Sciatic nerve (tissue), 2 donors: ENCODE measurements at places on chromosomes 5 and 9.

DNA sequence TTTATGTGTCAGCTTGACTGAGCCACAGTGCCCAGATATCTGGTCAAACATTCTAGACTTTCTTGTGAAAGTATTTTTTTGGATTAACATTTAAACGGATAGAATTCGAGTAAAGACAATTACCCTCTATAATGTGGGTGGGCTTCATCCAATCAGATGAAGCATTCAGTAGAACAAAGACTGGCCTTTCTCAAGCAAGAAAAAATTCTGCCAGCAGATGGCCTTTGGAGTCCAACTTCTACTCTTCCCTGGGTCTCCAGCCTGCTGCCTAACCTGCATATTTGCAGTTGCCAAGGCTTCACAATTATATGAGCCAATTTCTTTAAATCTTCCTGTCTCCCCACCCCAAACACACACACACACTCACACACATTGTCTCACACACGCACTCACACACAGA lies 86.4 kb downstream of the MED10 start:
- no peak for DNase-seq

DNA sequence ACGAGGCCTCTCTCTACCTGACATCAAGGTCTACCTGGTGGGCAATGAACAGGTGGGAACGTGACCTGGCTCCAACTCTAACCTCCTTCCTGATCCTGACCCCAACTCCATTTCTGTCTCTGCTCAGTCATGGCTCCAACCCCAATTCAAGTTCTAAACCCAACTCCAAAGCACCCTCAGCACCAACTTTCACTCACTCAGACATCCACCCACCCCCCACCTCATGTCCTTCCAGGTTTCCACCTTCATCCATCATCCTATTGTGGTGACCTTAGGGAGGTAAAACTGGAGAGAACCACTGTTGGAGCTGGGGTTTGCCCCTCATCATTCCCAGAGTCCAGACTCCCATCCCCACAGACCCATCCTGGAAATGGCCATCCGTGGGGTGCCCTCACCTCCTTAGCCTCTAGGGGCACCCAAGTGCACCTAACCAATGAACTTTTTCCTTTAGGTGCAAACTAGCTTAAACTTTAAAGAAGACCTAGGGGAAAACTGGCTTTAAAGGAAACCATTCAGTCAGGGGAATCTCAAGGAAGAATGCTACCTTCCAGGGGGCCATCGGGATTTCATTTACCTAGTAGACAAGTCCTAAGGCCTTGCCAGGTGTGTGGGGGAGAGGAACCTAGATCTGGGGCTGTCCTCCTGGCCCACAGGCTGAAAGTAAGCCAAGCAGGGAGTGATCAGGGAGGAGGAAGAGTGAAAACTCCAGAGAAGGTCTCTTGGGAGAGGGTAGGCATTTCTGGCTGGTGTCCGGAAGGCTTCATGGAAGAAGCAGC lies 11.3 kb downstream of the RGS14 start:
- DNase-seq, result no peak

DNA sequence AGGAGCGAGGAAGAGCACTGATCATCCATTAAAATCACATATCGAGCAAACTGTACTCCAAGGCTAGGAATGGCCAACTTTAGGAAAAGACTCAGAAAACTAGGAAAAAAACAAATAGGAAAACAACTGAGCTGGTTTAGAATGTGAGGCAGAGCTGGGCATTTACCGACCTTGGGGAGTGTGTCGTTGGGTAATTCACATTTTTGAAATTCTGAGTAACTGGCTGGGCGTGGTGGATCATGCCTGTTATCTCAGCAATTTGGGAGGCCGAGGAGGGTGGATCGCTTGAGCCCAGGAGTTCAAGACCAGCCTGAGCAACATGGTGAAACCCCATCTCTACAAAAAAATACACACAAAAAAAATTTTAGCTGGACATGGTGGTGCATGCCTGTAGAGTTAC lies 70.1 kb downstream of the ZFAND5 start:
- no peak for DNase-seq

DNA sequence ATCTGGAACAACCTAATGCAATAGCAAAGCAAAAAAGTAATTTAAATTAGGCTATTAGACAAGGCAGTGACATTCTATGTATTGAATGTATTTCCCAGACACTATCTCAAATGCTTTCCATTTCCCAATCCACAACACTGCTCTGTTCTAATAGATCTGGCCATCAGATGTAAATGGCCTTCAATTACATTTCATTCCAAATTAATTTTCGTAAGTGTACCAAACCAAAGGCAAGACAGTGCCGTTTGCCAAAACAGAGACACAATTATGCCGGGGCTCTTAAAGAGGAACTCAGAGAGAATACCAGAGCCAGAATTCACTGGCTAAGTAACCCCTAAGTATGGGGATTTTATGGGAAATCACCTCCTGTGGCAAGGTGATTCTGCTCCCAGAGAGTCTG lies 63.1 kb downstream of the GNAQ start:
- no peak for DNase-seq

DNA sequence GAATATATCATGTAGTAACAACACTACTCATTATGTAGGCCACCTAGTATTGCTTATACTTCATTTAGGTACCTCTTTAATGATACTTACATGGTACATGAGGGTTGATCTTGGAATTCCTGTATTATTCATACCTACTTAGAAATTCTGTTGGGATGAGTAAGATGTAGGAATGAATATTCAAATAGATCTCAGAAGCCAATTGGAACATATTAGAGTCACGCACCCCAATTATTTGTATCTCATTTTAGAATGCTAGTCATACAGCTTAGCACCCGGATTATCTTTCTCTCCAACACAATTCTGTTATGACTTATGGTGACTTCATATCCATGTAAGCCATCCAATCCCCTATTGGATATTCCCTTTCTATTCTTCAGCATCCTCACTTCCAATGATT lies 106.7 kb upstream of the SH3GL2 start:
- no peak for DNase-seq

- DNase-seq, result no peak
These were observed 16.5 kb downstream of the DNAJA1 start for GRCh38 chr9:33041432-33042188.

DNA sequence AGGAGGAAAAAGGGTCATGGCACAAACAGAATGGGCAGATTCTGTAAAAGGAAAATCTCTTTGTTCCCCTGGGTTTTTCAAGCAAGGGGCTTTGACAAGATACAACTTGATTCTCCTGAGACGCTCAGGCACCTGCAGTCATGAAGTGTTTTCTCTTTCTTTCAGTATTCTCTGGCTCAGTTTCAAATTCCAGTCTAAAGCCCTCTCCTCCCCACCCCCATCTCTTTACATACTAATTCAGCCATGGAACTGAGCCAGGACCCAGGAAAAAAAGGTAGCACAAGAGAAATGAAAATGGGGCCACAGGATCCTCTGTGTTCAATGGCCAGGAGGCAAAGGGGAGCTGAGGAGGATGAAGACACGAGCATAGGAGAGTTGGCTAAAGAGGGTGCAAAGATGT lies 408.4 kb downstream of the SPOCK1 start:
- no peak for DNase-seq

DNA sequence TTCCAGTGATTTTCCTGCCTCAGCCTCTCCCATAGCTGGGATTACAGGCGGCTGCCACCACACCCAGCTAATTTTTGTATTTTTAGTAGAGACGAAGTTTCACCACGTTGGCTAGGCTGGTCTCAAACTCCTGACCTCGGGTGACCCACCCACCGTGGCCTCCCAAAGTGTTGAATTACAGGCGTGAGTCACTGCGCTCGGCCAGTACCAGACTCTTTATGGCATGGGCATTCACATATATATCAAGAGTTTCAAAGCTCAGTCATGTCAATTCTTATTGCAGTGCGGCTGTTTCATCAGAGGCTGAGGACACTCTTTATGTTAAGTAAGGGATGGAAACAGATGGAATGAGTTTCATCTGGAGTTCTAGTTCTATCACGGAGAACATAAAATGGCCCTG lies 315.2 kb upstream of the CDH6 start:
- no peak for DNase-seq

DNA sequence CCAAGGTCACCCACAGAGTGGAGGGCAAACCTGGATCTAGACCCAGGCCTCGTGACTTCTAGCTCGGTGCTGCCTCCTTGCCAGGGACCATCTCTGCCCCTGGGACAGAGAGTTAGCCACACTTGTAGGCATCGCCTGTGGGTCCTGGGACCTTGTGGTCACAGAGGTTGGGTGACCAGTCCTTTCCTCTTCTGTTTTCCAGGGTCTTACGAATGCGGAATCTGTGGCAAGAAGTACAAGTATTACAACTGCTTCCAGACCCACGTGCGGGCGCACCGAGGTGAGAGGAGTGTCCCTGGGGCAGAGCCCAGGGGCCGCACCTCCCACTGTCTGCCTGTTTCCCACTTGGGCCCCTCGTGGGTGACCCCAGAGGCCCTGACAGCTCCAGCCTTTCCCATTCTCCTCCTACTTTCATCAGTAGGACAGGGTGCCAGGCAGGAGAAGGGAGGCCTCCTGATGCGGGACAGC lies 76.3 kb downstream of the AMBP start:
- peak; percentile 49 for DNase-seq

- DNase-seq, result no peak
These were observed 77.3 kb downstream of the SLC25A46 start for GRCh38 chr5:110815916-110816605.

DNA sequence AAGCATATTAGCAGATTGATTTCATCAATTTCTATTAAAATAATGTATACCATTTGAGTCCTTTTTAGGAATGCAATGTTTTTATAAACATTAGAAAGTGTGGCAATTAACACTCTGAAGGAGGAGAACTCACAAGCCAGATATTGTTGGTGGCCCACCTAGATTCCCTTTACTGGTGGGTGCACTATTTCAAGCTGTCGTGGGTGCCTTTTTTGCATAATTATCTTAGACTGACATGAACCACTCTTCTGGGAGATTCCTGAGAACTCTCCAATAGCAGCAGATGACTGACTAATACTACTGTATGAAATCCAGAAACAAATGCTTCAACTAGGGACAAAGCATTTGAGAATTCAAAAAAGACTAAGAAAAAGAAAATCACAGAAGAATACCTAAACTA lies 526.0 kb downstream of the CDH18 start:
- DNase-seq, result no peak

- DNase-seq, result no peak
These were observed 174.7 kb downstream of the NR3C1 start for GRCh38 chr5:143228597-143229293.

DNA sequence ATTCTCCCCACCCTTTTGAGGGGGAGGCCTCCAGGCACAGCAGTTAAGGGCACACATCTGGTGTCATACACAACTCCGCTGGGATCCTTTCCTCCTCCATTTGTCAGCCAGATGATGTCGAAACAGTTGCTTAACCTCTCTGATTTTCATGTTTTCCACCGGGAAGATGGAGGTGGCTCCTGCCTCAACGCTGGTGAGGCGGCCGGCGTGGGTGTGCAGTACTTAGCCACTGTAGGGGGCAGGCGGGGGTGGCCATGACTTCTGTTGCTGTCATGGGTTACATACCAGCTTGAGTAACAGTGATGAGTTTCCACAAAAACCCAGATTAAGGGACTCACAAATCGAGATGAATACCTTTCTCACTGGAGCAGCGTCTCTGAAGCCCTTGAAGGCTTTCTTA lies 63.1 kb upstream of the EPB41L4B start:
- no peak for DNase-seq

GRCh38 chr9:1766042-1766441 lies 249.1 kb upstream of the SMARCA2 start:
- DNase-seq, result no peak

- no peak for DNase-seq
These were observed 162.0 kb upstream of the PTCH1 start for GRCh38 chr9:95678759-95679158.

- DNase-seq, result no peak
These were observed 341.0 kb upstream of the POU5F2 start for GRCh38 chr5:94082405-94082804.

DNA sequence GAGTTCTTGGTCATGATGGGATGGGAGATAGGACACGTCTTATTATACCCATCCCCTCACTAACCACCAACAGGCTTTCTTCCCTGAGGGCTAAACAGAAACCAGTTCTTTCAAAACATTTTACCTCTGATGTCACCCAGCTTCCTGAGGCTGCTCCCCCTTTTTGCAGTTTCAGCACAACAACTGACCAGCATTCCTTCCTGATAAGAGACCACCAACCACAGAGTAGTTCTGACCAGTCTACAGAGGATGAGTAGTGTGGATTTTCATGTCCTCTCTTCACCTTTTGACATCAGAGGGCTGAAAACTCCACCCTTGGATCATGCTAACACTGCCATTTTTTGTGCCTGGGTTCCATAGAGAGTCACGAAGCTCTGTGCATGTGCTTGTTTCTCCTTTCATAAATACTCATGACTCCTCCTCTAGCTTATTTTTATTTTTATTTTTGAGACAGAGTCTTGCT lies 82.6 kb downstream of the OSTF1 start:
- DNase-seq, result no peak

- no peak for DNase-seq
These were observed 2.0 kb upstream of the TNFAIP8 start for GRCh38 chr5:119353686-119354366.

- no peak for DNase-seq
These were observed 27.9 kb upstream of the CEP72 start for GRCh38 chr5:584216-584615.

GRCh38 chr5:168291342-168291963 lies at the start of gene WWC1:
Gene WWC1, plus strand, starts transcription at chr5:168291645. Its CDS starts 508 bp downstream, at chr5:168292153.
- DNase-seq, result no peak

DNA sequence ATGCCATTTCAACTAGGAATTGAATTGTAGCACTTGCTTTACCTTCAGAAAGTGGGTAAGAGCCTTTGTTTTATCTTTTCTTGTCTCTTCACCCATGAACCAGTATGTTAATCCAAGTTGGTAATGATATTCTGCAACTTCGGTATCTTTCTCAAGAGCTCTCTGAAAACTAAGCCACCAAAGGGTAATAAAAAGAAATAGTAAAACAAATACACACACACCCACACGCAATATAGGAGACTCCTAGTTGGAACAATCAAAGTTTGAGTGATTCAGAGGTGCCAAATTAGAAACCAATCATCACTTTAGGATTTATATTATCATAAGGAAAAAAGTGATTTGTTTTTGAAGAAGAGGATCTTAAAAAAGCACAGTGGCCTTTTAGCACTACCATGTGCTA lies 30.4 kb downstream of the SKIC3 start:
- DNase-seq, result no peak

GRCh38 chr5:167877114-167877722 lies 414.2 kb upstream of the WWC1 start:
- no peak for DNase-seq

- no peak for DNase-seq
These were observed 8.1 kb upstream of the TENT4A start for GRCh38 chr5:6705088-6705487.

- DNase-seq, result no peak
These were observed 69.5 kb upstream of the ELL2 start for GRCh38 chr5:96031180-96031579.

GRCh38 chr5:149948993-149949392 lies 4.4 kb upstream of the PDE6A start:
- DNase-seq, result no peak

DNA sequence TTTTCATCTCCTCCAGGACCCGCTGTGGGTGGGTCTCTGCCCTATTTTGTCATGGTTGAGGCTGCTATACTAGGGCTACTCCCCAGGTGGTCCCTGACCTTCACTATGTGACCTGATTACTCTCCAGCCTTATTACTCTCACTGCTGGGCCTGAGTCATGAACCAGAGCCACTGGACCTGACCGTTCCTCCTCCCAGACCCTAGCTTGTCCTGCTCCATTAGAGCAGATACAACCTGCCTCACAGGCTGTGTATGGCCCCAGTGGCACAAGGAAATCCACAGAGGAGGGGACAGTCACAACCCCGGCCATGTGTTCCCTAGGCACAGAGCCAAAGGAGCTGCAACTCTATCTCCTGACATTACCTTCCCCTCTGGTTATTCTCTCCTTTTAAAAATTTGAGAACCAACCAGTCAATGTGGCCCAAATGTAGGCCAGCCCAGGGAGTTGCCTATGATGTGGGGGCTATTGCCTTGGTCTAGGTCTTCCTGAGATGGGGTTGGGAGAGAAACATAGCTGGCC lies 96.0 kb upstream of the FSTL4 start:
- DNase-seq, result peak; percentile 30
